HCEC 1CT (cell line): ENCODE measurements at places on chromosomes 4 and X.

- DNase-seq, result peak; percentile 25
Observed at GRCh38 chr4:156705311-156705710, 266.3 kb downstream of the PDGFC start.

DNA sequence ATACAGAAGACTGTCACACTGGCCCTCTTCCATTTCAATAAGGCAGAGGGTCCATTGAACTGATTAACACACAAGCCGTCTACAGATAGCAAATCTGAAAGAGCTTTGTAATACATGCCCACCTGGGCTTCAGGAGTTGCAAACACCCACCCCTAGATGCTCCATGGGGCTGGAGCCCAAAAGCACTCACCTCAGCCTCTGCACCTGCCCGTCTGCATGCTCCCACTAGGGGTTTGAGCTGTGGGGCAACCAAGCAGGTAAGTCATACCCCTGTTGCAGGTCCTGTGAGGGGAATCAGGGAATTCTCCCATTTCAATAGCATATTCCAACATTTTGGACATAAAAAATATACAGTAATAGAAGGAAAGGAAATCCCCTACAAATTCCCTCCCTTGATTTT is 243.0 kb upstream of the KCNIP4 start:
- no peak for DNase-seq

DNA sequence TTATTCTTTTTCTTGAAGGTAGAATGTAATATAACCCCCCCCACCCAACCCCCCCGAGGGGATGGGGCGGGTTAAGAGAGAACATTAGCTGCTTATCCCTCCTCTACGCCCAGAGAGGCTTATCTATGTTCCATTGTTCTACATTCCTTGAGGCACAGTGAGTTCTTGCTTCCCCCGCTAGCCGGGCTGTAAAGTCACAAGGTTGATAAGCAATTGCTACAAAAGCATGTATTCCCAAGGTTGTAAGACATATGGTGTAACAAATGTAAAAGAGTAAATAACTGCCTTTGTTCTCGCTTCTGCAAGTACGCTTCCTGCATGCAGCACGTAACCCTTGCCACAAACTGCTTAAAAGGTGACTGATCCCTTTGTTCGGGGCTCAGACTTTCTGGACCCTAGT is 8.2 kb downstream of the DCAF8L2 start:
- no peak for DNase-seq

GRCh38 chr4:26459054-26459755 is 31.1 kb downstream of the CCKAR start:
- peak; percentile 46 for DNase-seq

DNA sequence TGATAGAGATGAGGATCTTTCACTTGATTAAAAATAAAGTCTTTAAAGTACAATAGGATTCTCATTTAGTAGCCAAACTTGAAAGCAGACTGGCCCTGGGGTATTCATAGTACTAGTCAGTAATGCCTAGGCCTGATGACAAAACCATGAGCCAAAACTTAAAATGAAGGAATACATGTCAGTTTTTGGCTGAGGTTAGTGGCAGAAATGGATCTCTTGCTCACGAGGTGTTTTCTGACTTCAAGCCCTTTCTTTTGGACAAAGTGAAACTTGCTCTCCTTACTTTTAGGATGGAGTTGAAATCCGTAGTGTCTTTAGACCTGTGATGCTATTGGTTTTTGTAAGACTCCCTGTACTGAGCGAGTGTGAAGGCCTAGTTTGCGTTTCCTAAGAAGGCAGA is 157.7 kb downstream of the CCNG2 start:
- DNase-seq, result no peak

GRCh38 chr4:80180743-80181142 is 16.6 kb upstream of the PRDM8 start:
- peak; percentile 24 for DNase-seq

DNA sequence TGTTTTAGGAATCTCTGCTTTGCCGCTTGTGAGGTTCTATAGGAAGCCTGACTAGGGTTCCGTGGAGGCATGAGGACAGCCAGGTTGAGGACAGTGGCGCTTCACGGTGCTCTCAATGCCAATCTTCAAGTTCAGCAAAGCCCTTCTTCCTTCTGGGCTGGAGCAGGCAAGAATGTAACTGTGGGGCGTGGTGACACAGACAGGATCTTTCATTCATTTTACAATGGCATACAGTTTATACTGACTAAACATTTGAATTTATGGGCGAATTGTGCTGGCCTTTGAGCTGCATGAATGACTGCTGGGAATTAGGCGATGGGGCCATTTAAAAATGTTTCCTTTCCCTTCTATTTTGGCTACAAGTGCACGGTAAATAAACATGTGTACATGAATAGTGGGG is 2.9 kb upstream of the NHS start:
- no peak for DNase-seq

DNA sequence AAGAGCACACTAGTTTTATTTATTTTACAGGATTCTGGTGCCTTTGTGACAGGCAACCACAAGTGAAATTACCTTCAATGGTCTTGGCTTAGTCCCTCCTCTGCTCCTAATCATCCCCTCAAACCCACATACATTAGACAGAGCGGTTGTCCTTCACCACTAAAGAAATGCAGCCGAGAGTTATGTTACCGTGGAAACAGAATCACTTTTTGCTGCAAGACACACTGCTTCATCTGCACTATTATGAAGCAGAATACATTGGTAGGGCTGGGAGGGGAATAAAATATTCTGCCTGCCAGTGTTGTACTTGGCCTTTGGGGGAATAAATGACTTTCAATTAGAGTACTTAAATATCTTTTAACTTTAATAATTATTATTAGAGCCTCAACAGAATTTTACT is 75.2 kb downstream of the ARHGEF38 start:
- DNase-seq, result no peak

DNA sequence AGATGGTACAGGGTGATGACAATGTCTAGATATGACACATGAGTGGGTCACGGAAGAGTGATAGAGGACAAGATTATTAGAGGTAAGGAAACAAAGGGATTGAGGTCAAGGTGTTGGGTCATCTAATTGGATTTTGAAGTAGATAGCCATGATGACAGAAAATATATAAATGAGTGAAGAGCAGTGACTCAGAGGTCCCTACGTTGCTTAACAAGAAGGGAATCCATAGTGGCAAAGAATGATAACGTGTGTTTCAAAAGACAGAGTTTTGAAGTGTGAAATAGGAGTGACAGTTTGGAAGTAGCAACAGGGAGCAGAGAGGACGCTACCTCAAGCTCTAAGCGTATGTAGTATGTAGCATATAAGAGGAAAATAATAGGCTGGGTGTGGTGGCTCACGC is 22.2 kb upstream of the CAMK2D start:
- DNase-seq, result no peak

DNA sequence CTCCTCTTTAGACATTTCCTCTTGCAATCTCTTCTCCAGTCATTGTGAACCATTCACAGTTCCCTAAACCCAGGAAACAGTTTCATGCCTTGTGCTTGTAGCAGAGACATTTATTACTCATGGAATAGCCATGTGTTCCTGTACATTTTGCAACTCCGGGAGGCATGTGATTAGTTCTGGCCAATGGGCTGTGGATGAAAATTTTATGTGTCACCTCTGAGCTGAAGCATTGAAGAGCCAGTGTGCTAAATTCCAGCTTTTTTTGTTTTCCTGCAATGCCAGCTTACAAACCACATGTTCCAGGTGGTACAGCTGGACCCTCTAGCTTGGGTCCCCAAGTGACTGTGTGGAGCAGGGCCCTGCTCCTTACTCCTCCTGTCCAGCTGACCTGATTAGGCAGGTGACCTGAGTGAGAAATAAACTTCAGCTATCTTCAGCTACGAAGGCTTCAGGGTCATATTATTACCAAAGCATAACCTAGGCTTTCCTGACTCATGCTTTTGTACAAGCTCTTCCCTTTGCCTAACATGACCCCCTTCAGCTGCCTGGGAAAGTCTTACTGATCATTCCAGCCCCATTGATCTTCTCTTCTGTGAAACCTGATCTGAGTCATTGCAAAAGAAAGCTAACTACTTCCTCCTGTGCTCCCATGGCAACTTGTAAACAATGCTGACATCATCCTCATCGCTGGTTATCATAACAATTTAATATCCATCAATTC is 200.4 kb downstream of the PTTG2 start:
- peak; percentile 97 for DNase-seq
